ENCODE measurements at places on chromosomes 11 and 22.

GRCh38 chr11:40139536-40139935 lies 1319.9 kb downstream of the LRRC4C start:
- DNase-seq: no peak

- DNase-seq: no peak
Observed at GRCh38 chr11:64290352-64291261, 495 bp upstream of the KCNK4 start.

GRCh38 chr22:35761037-35761436 lies 43.4 kb downstream of the APOL5 start:
- DNase-seq: no peak

DNA sequence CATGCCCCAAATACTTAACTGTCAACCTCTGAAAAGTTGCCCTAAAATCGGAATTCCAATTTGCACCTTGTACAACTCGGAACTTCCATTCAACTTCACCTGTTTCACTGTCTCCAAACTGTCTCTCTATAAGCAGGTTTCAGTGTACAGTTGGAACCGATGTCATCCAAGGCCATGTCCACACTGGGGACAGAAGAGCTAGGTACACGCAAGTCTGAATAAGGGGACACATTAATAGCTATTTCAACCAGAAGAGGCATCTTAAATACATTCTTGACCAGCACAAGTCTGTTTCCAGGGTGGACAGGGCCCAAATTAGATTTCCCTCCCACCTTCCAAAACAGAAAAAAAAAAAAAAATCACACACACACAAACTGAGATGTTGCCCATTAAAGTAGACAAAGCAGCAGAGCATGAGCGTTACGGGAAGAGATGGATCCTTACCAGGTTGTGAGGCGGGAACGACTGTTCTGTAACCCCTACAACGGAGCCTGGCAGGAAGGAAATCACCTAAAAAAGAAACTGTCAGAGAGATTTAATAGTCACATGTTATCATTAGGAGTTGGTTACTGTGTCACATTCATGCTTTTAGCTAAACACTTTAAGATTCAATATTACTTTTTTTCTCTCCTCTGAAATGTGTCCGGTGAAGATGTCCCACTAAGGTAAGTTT lies 1.7 kb downstream of the CREBZF start:
- DNase-seq: no peak

DNA sequence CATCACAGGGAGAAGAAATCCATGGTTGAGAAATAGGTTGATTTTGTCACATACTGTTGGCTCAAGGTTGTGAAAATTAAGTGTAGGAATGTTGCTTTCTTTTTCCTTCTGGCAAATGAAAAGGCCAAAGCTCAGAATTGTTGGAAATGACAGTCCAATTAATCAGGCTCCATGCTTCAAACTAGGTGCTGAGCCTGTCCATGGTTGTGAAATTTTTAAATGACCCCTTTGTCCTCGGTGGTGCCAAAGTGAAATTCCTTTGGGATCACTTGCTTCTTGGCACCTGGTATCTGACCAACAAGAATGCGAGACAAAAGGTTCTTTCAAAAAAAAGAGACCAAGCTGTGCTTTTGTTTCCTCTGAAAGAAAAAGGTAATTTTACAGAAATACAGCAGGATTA lies 451.9 kb downstream of the ETS1 start:
- DNase-seq: no peak

GRCh38 chr11:70618431-70619101 lies 220.2 kb downstream of the CTTN start:
- no peak for DNase-seq

DNA sequence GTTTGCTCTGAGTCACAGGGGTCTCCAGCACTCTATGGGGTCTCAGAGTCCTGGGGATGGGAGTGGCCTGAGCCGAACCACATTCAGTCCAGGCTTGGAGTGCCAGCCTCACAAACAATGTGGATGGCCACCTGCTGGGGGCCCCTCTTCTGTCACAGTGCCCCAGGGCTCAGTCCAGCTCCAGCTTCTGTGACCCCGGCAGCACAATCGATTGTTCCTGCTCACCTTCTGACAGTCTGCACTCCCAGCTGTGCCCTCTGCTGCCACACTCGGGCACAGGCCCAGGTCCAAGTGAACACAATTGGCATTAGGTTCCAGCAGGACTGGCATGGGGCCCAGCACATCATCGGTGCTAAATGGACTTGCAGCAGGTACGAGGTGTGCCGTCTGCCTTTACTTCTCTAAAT lies 84.8 kb downstream of the TP53I11 start:
- DNase-seq: no peak

DNA sequence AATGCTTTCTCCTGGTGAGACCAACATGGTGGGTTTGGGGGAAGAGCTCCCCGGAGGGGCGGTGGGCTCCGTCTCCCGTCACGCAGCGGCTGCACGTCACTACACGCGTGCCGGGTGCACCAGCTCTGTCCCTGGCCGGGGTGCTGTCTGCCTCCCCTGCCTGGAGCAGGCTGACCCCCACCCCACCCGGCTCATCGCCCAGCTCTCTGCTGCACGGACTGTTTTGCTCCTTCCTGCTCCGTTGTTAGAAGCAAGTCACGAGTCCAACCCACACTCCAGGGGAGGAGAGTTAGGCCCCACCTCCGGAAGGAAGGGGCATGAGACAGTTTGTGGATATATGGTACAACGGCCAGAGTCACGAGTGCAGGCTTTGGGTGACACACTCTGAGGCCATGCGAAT lies 364.9 kb downstream of the BRD1 start:
- DNase-seq: no peak

DNA sequence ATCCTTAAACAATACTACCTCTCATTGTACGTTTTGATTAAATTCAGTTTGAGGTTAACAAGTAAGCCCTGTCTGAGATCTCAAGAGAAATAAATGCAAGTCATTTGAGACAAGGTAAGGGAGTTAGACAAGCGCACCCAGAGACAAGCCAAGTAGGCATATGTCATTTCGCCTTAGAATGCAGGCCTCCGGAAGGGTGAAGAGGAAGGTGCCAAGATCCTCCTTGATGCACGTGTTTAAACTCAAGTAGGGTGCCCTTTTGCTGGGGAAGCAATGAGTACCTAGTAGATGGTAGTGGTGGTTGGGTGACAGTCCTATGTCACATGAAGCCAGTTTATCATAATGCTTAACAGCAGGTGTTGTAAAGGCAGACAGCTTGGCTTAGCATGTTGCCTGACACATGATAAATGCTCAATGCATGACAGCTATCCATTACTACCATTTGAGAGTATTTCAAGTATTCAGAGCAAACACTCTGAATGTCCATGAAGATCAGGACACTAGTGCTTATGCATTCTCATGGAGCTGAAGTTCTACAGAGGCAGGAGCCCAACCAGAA lies 415.9 kb downstream of the TMEM135 start:
- no peak for DNase-seq

- DNase-seq: no peak
Observed at GRCh38 chr11:3136546-3137455, 28.3 kb downstream of the OSBPL5 start.

- DNase-seq: no peak
Observed at GRCh38 chr11:10485646-10486045, 30.6 kb downstream of the AMPD3 start.

GRCh38 chr11:91396236-91397133 lies 828.1 kb upstream of the FAT3 start:
- no peak for DNase-seq

GRCh38 chr11:43541993-43542392 lies 138.5 kb upstream of the HSD17B12 start:
- DNase-seq: no peak

GRCh38 chr11:62694455-62695167 lies 5.3 kb upstream of the LRRN4CL start:
- DNase-seq: peak; percentile 63

GRCh38 chr22:30927806-30928205 lies 40.8 kb downstream of the MORC2 start:
- no peak for DNase-seq

GRCh38 chr11:120907971-120908370 lies 115.9 kb upstream of the TBCEL start:
- DNase-seq: no peak

GRCh38 chr11:86335131-86335767 lies 33.2 kb downstream of the HIKESHI start:
- no peak for DNase-seq

- no peak for DNase-seq
Observed at GRCh38 chr11:82864268-82864667, 36.0 kb downstream of the PRCP start.

DNA sequence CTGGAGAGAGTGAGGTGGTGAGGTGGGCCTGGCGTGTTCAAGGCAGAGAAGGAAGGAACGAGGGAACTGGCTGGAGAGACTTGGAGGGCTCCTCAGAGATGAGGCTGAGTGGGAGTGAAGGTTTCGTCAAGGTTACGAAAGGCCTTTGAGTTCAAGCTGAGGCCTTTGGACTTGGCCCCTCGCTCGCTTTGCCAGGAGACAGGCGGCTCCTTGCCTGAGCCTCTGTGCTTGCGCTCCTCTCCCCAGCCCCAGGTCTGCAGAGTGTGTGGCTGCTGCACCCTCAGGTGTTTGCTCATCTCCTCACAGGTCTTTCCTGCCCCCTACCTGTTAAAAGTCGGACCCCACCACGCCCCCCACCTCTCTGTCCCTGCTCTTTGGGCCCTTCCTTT lies 91.6 kb downstream of the ATXN10 start:
- no peak for DNase-seq

GRCh38 chr11:99781074-99781473 lies 760.3 kb downstream of the CNTN5 start:
- DNase-seq: no peak

DNA sequence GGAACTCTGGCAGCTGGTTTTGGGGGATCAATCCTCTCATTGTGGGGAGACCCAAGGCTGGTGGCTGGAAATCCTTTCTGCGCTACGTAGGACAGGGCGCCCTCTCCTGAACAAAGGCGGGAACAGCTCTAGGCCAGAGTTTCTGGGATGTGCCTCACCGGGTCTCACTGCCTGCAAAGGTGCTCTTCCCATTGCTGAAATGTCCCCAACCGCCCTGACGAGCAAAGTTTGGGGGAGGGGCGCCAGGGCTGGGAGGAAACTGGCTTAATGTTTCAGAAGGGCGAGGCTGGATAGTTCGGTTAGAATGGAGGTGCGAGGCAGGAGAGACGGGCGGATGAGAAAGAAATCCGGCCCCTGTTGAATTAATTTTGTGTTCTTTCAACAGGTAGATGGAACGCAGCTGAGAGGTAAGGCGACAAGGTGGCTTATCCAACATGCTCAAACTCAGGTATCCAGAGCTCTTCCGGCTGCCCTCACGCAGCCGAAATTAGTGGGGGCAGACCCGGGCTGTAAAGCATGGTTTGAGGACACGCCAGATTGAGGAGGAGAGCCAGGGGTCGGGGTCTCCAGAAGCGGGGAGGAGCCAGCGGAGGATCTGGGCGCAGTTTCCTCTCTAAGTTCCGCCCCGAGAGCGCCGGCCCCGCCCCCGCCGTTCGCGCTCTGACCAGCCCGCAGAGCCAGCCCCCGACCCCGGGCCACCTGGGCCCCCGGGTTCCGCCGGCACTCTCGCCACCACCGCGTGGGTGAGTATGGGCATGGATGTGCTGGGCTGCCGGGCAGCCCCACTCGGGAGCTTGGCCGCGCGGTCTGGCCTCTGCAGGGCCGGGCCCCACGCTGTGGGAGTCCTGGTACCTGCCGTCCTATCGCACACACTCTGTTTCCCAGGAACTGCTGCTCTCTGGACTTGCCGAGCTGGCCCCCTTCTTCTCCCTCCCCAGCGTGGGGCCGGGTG lies at the start of gene PGAP2:
Gene PGAP2 (plus strand): TSS at position 652 of the 952 bp plus-strand sequence. CDS start 2,700 bp downstream, outside the sequence.
- DNase-seq: no peak

DNA sequence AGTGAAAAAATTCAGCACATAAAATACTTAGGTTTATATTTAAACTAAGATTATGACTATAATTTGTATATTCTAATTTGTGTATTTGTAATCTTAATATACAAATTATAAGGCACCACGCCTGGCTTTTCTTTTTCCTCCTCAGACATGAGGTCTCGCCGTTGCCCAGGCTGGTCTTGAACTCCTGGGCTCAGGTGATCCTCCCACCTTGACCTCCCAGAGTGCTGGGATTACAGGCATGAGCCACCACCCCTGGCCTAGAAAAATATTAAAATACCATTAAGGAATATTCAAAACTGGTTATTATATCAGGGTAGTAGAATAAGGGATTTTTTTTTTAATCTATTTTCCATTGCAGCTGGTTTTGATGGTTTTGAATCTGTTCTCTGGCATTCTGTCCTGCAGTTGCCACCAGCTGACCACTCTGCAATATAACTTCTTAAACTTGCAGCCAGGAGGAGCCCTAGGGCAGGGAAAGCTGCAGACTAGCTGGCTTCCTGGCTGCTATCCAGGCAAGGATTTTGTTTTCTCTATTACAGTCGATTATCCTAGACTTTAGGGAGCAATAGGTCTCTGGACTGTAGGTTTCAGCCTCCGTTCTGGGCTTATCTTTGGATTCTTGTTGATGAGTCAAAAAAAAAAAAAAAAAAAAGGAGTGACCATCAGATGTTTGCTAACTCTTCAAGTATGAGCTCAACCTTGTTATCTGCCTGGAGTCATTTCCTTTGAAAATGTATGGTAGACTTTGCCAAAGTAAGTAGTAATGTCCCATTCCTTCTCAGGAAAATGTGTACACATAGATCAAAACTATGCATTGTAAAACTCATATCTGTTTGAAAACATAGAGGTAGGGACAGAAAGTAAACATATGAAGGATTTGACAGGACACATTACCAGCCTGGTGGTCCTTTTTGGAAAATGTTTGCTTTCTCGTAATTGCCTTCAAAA lies 13.2 kb downstream of the POLA2 start:
- DNase-seq: no peak

GRCh38 chr11:12526789-12527188 lies 147.4 kb upstream of the TEAD1 start:
- no peak for DNase-seq

- no peak for DNase-seq
Observed at GRCh38 chr11:59967677-59968394, 4.0 kb downstream of the OOSP4A start.

GRCh38 chr11:28756977-28757376 lies 648.8 kb downstream of the METTL15 start:
- no peak for DNase-seq

GRCh38 chr22:40462195-40462984 lies 92.0 kb downstream of the SGSM3 start:
- no peak for DNase-seq

GRCh38 chr11:10349806-10350205 lies 44.9 kb downstream of the ADM start:
- DNase-seq: no peak

- DNase-seq: peak; percentile 44
Observed at GRCh38 chr11:57711414-57712255, at the start of gene MED19. Gene MED19, minus strand, starts transcription at chr11:57712215. Its CDS starts 36 bp downstream, at chr11:57712179.

DNA sequence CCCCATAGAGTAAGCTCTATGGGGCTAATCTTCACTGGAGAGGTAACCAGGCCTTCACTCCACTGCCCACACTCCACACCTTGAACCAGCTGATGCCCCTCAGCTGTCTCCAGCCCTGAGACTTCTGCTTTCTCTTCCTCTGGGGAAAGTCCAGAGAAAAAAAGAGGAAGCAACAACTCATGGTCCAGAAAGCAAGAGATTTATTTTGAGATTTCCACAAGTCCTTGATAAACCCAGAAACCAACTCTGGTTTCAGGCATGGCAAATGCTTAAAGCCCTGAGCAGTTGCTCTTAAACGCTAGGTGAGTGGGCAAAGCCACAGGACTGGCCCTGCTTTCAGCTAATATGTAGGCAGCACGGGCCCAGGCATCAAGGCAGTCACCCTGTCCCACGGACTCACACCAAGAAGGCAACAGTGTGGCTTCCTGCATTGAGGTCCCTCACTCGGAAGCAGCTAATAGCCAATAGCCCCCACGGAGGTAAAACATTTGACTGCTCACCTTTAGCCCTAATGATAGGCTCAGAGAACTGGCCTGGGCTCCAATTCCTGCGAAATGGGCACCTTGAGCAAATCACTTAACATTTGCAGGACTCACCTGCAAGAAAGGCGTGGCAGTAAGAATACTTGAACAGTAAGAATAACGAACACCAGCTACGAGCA lies 4.3 kb downstream of the CYB561A3 start:
- DNase-seq: no peak
